ENCODE measurements at places on chromosomes 6 and 20.

DNA sequence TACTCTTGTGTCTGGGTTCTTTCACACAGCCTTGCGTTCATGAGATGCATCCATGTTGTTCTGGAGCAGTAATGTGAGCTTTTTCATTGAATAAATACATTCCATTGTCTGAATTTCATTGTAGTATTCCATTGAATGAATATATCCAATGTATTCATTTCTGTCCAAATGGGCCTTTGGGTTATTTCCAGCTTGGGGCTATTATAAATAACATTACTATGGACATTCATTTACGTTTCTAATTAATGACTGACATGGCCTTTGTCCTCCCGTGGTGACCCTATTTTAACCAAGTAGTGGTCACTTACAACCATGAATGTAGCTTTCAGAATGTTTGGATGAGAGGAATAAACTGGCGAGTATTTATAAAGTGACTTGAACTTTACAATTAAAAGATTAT, 30.1 kb upstream of the NAA20 start:
- DNase-seq, result no peak

DNA sequence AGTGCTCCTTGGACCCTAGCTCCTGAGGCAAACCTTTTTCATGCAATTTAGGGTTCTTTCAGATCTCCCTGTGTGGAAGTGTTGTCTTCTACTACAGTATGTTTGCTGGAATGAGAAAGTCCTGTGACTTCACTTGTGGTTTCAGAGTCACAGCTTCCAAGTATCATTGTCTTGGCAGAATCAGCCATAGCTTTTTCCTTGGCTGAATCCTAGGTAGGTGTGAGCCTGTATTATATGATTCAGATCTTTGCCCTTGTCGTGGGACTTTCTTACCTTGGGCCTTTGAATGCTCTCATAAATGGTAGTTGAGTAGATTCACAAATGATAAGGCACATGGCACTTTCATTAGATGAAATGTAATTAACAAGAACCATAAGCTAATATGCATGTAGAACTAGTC, 16.5 kb downstream of the CARMIL1 start:
- no peak for DNase-seq

GRCh38 chr6:25175196-25175595, 104.0 kb upstream of the CARMIL1 start:
- DNase-seq, result no peak

DNA sequence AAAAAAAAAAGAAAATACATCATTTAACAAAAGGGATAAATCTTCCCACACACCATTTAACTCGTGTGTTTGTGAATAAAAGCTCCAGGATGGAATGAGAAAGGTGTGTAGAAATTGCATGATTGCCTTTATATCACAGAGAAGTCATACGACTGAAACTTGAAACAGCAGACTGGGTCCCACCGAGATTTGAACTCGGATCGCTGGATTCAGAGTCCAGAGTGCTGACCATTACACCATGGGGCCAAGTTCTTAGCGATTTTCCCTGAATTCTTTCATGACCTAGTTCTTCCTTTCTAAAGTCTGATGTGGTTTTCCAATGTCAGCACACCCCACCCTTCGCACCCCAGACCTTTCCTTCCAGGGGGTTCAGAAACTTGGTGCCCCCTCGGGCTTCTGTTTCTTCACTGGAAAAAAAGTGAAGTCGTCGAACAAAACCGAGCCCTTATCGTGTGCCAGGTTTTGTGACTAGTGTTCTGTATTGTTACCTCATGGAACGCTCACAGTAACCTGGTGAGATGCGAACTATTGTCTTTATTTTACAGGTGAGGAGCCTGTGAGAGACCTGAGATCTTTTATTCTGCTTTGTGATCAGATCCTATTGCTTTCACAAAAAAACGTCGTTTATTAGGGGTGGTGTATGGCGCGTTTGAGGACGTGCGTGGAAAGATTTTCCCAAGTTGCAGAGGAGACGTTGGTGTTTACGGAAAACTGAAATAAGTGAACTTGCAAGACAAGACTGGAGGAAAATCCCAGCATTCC, 120.8 kb downstream of the OR2B2 start:
- peak; percentile 54 for DNase-seq

- no peak for DNase-seq
Observed at GRCh38 chr6:35647400-35647799, 41.3 kb downstream of the FKBP5 start.

Measured in spinal cord (tissue), 10 donors.